Effector memory CD4-positive, alpha-beta T cell (primary cell): ENCODE measurements at places on chromosomes 2 and 18.

GRCh38 chr2:56812432-56812831, 628.6 kb downstream of the CCDC85A start:
- no peak for DNase-seq

DNA sequence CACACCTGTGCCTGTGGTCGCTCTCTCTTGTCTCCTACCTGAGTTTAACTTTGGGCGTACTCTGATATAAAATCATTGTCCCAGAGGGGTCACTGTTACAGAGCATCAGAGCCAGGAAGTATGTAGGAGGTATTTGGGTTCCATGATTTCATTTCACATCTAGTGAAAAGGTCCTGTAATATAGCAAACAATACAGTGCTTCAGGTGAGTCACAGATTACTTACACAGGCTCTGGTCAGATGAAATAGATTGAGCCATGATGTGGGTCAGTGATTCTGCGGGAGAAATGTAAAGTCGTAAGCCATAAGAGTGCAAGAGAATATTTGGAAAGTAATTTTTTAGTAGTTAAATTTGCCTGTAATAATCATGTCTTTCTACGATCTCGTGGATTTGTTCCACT, 70.2 kb downstream of the SOCS6 start:
- DNase-seq = no peak

- DNase-seq = no peak
Measured at GRCh38 chr2:10300328-10300920, 2.3 kb upstream of the HPCAL1 start.

DNA sequence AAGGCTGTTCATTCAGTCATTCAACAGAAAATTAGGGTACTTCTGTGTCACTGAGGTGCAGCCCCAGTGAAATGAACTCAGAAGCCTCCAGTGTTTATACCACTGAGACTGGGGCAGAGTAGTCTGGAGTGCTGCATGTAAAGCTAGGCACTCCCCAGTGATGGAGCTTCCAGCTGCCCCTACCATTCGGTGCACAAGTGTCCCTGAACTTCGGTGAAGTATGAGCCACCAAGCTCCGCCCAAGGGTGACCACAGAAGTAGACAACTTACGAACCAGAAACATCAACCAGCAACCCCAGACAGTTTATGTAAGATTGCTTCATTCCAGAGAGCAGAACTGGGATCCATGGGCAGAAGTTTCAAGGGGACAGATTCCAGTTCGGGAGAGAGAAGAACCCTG, 70.6 kb upstream of the FOSL2 start:
- no peak for DNase-seq

DNA sequence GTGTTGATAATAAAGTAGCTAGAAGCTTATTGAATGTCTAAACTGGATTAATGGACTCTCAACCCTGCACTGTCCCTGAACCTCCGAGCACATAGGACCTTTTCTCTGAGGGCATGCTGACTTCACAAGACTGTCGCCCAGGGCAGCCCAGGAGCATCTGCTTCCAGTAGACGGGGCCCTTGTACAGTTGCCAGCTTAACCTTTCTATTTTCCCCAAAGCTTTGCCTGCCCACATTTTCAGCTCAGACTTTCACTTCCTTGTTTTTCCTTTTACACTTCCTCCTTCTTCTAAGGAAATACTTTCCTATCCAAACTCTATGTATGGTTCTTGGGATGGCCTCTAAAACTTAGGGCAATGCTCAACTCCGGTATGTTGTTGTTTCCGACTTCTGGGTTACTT, 1.3 kb downstream of the VWA3B start:
- no peak for DNase-seq

GRCh38 chr18:3015204-3015592, 2.3 kb upstream of the LPIN2 start:
- DNase-seq = no peak
